ENCODE measurements at places on chromosomes 6 and 20.

- DNase-seq: no peak
Observed at GRCh38 chr20:63857764-63858392, 3.4 kb upstream of the ABHD16B start.

GRCh38 chr20:40368876-40369275 lies 320.2 kb downstream of the MAFB start:
- no peak for DNase-seq

DNA sequence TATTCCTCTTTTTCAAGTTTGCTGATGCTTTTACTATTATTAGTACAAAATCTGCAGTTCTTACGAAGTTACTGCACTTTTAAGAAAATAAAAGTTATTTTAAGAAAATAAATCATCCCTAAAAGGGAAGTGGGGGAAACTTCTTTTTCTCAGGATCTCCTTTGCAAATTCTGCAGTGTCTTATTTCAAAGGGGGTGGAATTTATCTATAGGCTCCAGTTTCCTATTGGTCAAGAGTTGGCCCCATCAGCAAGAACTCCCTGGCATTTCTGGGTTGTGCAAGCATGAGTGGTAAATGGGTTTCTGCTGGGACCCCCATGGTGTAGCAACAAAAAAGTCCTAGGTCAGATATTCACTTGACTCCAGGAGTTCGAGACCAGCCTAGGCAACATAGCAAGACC lies 136.3 kb upstream of the PRDM1 start:
- DNase-seq: no peak

DNA sequence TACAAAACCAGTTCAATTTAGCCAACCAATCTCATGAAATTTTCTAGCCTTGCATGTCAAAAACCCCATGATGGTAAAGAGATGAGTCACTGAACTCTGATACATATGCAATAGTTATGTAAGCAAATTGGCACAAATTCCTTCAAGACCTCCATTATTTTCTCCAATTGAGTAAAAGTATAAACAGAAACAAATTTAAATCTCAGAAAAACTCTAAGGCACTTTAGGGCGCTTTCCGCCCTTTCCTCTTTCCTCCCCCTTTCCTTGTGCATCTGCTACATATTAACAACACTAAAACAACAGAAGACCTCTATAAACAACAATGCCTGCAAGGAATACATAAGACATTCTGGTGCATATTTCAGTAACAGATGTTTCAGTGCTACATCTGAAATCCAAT lies 48.5 kb downstream of the KIF13A start:
- no peak for DNase-seq

DNA sequence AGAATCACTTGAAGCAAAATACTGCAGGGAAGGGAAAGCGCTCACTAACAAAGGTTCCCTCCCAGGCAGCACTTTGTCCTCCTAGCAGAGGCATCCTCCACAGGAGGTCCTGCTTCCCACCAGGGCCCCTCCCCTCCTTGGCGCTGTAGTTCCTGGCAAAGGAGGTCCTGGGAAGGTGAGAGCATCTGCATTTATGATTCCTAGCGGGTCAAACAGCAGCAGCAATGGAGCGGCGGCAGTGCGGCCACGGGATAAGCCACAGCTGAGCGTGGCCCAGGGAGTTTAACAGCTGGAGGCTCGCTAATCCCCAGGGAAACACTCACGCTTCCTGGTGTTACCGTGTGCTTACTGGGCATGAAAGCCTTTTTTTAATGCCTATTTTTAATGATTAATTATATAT lies 185.8 kb downstream of the TTLL2 start:
- DNase-seq: no peak

- DNase-seq: no peak
Observed at GRCh38 chr6:22682979-22683378, 113.6 kb downstream of the HDGFL1 start.

GRCh38 chr20:1322511-1323245 lies 6.3 kb downstream of the SDCBP2 start:
- DNase-seq: peak; percentile 91
